ENCODE measurements at places on chromosomes 16 and 17.

GRCh38 chr16:371515-372301 lies 1.4 kb upstream of the MRPL28 start:
- DNase-seq, result no peak

DNA sequence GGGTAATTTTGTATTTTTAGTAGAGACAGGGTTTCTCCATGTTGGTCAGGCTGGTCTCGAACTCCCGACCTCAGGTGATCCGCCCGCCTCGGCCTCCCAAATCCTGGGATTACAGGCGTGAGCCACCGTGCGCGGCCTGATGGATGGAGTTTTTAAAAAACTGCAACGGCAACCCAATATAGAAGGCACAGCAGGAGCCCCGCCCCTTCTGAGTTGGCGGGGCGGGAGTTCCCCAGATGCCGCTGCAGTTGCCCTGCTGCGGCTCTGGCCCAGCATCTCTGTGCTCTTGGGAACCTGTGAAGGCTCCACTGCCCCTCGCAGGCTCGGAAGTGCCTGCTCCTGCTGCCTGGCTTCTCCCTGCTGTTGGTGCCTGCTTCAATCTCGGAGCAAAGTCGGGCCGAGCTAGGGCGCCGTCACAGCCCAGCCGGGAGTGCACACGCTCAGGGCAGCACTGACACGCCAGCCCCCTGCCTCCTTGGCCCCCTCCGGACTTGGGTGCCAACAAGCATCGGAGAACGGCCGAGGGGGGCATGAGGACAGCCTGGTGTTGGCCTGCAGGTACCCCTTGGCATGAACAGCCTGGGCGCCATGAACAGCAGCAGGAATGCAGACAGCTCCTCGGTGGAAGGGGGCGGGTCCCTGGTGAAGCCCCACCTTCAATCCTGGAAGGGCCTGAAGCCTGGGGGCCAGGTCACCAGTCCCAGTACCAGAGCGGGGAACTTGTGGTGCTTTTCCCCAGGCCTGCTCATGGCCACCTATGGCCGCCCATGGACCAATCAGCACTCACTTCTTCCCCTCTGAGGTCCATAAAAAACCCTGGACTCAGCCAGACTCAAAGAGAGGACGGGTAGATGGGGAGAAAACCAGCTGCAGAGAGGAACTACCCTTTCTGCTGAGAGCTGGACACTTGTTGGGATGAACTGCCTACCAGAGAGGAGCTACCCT lies 2.3 kb upstream of the NT5M start:
- DNase-seq, result no peak

DNA sequence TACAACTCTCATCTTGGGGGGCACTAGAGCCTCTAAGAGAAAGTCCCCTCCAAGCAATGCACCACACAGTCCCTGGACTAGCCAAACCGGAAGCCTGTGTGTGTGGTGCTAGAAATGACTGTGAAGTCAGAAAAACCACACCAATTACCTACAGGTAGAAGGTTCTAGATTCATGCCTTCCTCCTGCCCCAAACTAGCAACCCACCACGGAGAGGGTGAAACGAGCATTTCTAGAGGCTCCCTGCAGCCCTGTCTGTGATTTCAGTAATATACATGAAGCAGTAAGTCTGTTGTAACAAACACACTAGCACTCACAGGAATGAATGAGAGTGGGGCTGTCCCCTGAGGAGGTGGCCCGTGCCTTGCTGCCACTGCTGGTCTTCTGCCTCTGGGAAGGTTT lies 13.6 kb downstream of the ZFHX3 start:
- DNase-seq, result no peak

GRCh38 chr17:17938388-17939107 lies 33.7 kb downstream of the TOM1L2 start:
- no peak for DNase-seq

DNA sequence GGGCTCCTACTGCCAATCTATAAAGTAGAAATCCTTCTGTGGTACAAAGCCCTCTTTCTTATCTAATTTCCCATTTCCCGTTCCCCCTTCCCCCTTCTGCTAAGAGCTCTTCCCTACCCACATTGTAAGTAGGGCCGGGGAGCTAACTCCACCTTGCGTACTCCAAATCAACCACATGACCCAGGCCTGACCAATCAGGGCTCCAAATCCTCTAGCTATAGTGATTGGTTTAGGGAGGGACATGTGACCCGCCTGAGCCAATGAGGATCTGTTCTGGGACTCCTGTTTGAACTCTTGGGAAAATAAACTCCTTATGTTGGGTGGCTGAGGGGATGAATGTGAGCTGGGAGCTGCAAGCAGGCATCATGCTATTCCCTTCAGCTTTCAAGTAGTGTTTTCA lies 40.9 kb upstream of the MEOX1 start:
- DNase-seq, result no peak

DNA sequence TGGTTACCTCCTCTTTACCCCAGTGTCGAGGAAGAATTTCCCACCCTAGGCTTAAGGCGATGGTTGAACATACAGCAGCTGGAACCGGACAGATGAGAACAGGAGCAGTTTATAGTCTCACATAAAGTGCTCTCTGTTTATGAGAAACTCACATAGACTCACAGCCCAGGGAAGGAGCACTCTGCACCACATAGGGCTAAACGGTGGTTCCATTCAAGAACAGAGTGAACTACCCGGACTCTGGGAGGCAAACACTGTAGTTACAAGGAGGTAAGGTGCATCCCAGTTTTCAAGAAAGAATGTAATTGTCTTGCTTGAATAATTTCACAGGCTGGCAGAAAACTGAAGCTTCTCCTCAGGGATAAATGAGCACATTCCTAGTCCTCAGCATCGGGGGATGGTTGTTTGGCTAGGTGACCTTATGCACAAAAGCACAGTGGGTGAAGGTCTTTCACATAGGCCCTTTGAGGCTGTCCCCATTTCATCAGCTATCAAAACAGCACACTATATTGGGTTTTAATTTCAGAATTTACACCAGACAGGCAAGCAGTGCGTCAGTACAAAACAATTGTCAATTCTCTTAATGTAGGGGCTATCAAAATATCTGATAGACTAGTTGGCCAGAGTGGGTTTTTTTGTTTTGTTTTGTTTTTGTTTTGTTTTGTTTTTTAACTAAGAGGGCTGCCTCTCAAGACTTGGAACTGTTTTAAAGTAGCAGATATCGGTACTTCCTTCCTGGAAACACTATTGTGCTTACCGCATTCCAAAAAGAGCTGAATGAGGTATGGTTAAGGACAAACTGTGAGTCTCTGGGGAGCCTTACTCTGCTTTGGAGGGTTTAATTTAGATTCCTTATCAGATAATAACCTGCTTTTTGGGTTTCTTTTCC lies 918.1 kb upstream of the CDH8 start:
- no peak for DNase-seq

DNA sequence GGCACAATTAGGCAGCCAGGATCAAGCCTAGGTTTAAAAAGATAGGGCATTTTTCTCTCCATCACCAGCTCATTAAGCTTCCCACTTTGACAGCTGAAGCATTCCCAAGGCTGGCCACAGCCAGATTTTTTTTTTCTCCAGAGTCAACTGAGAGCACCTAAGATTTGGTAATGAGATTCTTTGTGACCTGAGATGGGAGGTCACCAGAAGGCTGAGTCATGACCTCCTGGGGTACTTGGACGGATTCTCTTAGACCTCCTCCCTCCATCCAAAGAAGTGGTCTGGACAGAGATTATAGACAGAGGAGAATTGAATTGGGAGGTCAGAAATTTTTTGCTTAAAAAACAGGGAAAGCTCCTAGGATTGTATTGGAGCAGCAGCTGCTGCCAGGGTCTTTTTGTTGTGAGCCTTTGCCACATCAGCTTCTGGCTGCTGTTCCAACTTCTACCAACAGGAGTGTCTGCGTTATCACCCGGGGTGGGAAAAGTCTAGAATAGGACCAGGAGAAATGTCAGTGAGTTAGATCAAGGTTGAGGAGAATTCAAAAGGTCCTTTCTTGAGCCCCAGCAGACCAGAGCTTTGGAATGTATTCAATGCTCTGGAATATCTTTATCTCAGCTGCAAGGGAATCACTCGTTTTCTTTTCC lies 221.2 kb upstream of the N4BP1 start:
- no peak for DNase-seq

DNA sequence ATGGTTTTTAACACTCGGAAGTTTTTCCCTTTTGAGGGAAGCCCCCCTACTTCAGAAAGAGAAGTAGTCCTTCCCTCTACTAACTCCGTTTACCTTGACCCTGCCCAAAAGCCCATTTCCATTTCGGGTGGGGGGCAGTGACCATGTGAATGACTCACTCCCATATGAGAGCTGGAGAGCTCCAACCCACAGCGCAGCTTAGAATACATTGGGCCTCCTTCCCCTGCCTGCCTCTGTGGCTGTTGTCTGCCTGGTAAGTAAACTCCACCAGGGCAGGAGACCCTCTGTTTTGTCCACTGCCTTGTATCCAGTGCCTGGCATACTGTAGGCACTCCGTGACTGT lies 985 bp downstream of the SGSM2 start:
- no peak for DNase-seq

- no peak for DNase-seq
These were observed 18.1 kb upstream of the TBX2 start for GRCh38 chr17:61381537-61381936.

GRCh38 chr17:4492721-4493561 lies 5.7 kb upstream of the SPNS2 start:
- no peak for DNase-seq

DNA sequence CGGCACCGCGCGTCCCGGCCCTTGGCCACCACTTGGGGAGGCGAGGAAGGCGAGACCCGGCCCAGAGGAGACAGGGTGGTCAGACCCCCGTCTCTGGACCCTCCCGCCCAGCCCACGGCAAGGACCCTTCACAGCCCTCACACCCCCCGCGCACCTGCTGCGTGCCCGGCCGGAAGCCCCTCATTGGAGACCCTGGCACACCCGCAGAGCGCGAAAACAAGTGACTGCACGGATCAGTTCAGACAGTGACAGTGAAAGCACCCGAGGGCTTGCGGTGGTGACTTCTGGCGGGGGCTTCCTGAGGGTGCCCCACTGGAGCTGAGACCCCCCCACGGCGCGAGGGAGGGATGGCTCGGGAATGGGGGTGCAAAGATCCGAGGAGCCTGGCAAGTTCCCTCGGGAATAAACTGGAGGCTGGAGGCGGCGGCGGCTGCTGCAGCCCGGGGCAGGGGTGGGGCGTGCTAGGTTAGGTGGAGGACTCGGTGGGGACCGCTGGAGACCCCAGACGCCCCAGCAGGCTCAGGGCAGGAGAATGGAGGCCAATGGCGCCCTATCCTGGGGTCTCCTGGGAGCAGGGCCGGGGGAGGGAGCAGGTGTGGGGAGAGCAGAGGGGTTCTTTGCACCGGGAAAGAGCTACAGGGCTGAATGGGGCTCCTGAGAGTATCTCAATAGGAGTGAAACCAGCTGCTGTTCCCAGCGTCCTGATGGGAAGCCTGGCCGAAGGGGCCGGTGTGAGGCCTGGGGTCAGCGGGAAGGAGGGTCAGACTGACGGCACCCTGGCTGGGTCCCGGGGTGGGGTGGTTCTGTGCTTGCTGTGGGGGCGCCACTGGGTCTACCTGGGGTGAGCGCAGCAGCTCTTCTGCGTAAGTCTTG lies 824 bp upstream of the FBXL16 start:
- DNase-seq, result no peak

GRCh38 chr17:80860703-80861417 lies 130.8 kb upstream of the CHMP6 start:
- no peak for DNase-seq

- no peak for DNase-seq
These were observed 18.1 kb upstream of the LCMT1 start for GRCh38 chr16:25093208-25094061.

DNA sequence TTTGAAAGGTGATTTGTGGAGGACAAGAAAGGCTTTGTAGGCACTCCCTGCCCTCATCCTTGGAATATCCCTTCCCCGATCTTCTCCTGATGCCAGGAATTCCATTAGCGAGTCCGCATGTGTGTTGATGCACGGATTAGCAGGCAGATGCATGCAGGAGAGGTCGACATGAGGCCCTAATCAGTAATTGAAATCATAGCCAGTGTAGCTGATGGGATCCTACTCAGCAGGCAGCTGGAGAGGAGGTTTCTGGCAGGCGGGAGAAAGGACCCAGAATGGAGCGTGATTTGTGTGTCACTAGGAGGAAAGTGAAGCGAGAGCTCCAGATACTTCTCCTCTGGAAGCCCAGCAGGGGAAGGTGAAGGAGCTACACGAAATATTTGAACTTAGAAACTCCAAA lies 196.3 kb upstream of the CDH11 start:
- no peak for DNase-seq

- no peak for DNase-seq
These were observed 292.0 kb downstream of the CPPED1 start for GRCh38 chr16:12511708-12512107.

GRCh38 chr17:2689411-2690164 lies 22.0 kb downstream of the CLUH start:
- no peak for DNase-seq

GRCh38 chr16:15900357-15900756 lies 12.0 kb upstream of the CEP20 start:
- no peak for DNase-seq

DNA sequence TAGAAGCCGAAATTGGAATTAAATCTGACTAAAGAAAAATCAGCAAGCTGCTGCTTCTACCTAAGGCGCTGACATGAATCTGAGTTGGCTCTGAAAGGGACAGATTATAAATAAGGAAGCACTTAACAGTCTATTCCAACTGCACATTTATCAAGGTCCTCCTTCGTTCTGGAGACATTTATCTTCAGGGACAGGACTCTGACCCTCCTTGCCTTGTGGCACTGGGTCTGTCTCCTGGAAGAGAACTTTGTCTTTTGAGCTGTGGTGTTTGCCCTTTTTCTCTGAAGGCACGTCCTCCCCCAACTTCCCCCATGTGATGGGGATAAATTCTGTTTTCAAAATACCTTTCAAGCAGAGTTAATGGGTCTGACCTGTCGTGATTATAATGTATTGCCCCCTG lies 47.0 kb upstream of the MARCHF10 start:
- DNase-seq, result no peak

- no peak for DNase-seq
These were observed 103.2 kb upstream of the SDK2 start for GRCh38 chr17:73747221-73748002.

DNA sequence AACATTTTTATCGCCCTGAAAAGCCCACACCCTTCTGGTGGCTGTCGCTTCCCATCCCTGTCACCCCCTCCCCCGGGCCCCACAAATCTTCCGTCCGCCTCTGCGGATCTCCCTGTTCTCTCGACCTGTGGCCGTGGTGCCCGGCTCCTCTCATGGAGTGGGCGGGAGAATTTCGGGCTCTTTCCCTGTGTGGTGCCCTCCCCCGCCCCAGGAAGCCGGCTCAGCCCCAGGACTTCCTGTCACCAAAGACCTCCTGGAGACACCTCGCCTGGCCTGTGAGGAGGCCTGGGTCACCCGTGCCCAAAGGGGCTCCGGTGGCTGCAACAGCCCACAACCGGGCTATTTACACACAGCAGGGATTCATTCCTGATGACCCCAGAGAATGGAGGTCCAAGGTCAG lies 26.1 kb upstream of the UBE2I start:
- no peak for DNase-seq

GRCh38 chr17:81123052-81124048 lies 42.0 kb upstream of the PVALEF start:
- no peak for DNase-seq

GRCh38 chr17:35542990-35543389 lies 5.5 kb upstream of the SLFN12L start:
- DNase-seq, result no peak

DNA sequence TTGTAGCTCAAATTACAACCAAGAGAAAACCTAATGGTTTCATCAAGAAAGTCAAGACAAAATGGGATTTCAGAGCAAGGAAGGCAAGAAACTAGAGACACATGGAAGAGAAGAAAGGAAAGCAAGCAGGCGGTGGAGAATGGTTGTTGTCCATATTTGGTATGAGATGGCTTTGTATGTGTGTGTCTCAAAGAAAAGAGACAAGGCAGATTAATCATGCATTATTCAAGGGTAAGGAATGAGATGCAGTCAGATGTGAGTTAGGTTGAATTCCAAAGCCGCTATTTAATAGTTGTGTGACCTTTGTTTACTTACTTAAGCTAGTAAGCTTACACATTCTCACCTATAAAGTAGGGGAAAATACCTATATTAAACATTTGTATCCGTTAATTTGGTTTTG lies 1029.6 kb downstream of the CDH11 start:
- DNase-seq, result no peak

All from stimulated activated CD8-positive, alpha-beta memory T cell treated with anti-CD3 and anti-CD28 coated beads, Interleukin-15, amount 100 ng/mL, for 1 hour (primary cell).